Activated naive CD4-positive, alpha-beta T cell (primary cell): ENCODE measurements at places on chromosomes 6 and 20.

DNA sequence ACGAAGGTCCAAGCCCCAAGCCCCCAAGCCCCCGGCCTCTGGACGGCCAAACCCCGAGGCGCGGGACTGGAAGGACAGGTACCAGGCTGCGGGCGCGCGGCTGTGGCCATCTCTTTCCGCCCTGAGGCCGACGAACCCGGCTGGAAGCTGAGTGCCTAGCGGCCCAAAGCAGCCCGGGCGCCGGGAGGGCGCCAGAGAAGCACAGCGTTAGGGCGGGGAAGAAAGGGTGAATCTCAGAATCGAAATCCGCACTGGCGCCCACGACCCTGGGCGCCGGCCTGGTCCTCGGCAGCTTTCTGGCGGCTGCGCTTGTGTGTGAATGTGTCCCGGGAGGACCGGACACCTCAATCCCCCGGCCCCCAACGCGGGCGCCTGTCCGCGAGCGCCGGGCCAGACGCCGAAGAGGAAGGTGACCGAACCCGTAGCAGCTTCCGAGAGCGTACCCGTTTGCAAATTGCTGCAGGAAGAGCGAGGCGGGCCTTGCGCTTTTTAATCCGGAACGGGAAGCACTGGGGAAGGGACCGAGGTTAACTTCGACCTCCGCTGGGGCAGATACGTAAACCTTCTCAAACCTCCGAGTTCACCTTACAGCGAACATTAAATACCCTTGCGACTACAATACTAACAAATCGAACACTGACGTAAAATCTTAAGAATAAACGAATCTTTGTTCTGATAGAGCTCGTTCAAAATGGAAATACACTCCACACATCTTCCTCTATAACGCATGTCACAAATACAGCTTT lies 2.9 kb downstream of the NRN1 start:
- DNase-seq, result no peak

GRCh38 chr6:142885182-142885867 lies 59.7 kb downstream of the HIVEP2 start:
- no peak for DNase-seq

DNA sequence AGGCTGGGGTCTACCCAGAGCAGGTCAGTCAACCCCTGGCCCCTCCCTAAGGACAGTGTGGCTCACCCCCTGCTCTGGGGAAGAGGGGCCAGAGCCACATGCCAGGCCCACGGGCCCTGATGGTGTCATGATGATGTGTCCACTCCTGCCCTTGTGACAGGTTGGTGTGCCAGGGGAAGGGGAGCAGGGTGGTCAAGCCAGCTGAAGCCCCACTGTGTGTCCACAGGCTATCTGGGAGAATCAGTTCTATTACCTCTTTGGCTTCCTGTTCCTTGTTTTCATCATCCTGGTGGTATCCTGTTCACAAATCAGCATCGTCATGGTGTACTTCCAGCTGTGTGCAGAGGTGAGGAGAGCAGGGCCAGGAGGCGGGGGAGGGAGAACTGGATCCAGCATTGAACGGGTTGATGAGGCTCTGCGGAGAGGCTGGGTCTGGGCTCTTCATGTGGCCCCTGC lies 47.7 kb downstream of the PLAGL2 start:
- no peak for DNase-seq

DNA sequence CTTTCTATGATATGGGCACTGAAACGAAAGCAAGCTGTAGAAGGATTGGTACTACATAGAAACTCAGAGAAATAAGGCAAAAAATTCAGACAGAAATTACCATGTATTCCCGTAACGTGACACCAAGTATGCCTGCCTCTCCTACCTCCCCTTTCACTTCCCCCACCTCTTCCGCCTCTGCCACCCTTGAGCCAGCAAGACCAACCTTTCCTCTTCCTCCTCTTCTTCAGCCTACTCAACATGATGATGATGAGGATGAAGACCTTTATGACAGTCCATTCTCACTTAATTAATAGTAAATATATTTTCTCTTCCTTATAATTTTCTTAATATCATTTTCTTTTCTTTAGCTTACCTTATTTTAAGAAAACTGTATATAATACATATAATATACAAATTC lies 188.1 kb upstream of the VGLL2 start:
- DNase-seq, result no peak

DNA sequence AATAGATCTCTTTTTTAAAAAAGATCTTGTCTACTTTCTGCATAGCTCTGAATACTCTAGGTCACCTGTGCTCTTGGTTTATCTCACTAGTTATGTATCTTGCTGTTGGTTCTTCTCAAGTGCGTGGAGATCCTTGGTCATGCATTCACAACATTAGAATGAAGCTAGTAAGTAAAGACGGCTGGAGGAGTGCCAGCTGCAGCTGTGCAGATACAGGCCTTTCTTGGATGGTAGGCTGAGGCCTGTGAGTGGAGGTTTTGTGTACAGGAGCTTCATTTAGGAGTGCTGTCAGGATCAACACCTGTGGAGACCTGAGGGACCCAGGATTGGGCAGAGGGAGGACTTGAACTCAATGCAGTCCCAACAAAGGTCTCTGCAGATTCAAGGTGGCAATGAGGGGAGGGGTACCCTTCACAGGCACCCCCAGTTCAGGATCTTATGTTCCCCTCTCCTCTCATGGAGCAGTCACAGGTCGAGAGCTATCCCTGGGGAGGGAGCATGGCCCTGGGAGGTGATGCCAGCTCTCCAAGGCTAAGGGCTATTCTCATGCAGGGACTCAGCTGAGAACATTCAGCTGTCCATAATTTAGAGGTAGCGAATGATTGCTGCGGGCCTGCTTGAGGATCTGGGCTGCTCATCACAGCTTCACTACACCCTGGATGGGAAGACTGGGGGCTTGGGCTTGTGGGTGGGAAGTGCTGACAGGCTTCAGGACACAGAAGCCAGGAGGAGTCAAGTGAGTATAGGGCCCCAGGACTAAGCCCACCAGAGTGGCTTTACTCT lies 98.9 kb upstream of the ENPP5 start:
- no peak for DNase-seq

DNA sequence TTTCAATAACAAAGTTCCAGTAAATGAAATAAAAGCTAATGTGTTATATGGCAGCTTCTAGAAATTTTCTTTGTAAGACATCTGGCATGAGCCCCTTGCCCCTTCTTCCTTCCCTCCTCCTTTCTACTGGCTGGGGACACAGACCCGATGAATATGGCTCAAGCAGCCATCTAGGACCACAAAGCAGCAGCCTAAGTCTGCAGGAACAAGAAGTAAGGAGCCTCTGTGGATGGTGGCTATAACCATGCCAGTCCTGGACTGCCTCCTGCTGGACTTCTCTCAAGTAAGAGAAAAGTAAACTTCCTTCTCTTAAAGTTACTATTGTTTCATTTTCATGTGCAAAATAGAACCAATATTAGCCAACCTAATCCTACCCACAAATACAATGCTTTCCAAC lies 114.9 kb upstream of the DST start:
- DNase-seq, result no peak

DNA sequence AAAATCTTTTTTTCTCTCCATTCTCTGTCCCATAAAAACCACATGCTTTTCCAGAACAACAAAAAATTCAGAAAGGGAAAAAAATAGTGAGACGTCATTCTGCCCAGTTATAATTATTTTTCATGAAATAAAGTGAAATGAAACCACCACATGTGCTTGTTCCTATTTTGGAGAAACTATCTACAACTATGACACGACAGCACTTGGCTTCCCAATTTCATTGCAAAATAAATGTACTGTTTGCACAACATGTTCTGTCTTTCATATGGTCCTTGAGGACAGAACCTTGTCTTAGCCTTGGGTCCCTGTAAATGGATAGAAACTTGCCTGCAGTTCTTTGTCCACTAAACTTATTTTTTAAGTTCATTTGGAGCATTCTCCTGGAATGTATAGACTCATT lies 5.6 kb upstream of the MAN1A1 start:
- DNase-seq, result no peak

- no peak for DNase-seq
These were observed 288.2 kb downstream of the QKI start for GRCh38 chr6:163702736-163703135.

DNA sequence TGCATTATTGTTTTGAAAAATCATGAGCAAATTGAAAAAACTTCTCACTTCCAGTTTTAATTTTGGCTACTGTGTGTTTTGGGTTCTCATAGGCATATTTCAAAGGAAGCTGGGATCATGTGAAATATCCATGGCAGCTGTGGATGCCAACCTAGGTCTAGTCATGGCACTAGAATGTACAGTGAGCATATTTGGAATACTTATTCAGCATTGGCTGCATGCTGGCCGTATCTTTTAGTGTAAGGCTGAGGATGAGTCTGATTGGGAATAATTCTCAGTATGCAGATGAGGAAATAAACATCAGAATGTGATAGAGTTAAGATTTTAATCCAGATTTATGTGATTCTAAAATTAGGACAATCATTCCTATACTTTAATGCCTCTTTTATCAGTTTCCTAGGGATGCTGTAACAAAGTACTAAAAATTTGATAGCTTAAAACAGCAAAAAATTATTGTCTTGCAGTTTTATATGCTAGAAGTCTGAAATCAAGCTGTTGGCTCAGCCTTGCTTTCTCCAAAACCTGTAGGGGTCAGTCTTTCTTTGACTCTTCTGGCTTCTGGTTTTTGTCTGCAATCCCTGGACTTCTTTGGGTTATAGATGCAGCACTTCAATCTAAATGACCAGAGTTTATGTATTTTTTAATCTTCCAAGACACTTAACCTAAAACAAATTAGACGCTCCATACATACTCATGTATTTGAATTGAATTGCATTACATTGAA lies 37.7 kb upstream of the DEFB112 start:
- DNase-seq, result no peak

- DNase-seq, result no peak
These were observed 271.7 kb downstream of the RFPL4B start for GRCh38 chr6:112618849-112619248.

DNA sequence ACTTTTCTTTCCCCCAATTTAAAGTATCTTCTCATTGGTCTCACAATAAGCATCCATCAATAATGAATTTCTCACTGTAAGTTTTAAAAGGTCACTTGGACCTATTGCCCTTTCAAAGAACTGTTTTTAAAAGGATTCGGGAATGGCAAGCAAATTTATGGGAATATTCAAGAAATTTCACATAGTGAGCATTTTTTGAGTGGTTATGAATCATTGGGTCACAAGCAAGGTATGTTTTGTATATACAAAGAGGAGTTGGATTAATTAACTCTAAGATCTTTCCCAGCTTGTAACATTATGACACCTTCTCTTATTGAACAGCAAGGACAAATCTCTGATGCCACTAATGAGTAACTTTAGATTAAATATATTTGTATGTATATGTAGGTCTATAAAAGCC lies 165.0 kb downstream of the MOXD1 start:
- no peak for DNase-seq
